Stimulated activated CD8-positive, alpha-beta memory T cell treated with anti-CD3 and anti-CD28 coated beads, Interleukin-4, amount 100 ng/mL, for 4 hours (primary cell): ENCODE measurements at places on chromosomes 7 and 10.

DNA sequence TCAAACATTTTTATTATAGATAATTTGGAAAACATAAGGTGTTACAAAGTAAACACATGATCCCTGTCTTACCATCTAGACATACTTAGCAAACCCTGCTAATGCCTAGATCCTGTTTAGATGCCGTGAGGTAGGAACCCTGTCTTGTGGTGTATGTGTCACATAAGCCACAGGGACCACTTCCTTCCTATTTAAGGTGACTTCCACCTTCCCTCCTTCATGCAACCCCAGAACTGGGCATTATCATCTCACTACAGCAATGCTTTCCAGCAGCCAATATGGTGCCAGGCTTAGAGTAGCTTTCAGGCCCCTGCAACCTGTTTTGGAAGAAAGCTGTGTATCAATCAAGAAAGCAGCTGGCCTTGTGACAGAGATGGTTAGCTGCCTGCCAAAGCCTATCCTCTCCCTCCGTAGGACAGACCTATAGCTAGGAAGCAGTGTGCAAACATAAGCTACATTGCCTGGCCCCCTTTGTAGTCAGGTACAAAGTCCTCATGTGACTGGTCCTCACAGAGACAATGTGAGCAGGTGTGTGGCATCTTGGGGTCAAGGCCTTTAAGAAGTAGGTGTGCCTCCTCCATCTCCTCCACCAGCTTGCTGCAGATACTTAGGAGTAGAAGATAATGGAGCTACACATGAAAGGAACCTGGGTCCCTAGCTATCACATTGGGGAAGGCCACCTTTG lies 146.8 kb downstream of the SPAG6 start:
- DNase-seq = no peak

DNA sequence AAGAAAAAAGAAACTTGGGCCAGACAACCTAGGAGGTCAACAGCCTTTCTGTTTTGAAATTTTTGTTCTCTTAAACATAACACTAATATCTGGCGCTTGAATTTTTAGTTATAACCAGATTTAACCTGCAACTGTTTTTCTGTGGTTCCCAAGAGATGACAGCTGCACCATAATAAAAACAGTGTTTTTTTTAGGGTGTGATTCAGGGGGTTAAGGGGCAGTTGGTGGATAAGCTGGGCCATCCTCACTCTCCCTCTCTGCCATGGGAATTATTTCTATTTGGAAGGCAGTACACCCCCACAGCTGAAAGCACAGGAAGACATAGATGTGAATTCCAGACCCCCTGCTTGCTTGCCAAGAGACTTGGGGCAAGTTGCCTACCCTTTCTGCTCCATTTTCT lies 20.1 kb upstream of the TM9SF3 start:
- no peak for DNase-seq

DNA sequence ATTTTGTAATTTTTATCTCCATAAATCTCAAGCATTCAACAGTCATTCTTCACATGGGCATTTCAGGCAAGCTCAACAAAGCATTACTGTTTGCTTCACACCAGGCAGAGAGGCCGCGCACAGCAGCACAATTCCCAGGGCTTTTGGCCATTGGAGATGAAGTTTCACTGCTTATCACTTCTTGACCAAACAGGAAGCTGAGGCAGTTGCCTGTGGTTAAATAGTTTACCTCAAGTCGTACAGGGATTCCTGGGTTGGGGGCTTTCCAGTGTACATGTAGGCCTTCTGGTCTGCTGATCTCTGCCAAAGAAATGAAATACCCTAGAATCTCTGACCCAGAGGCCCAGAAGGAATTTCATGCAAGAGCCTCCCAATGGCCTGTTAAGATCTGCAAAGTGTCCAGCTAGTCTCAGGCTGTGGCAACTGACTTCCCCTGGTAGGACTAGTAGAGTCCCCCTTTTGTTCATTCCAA lies 11.2 kb upstream of the PRDX3 start:
- DNase-seq = no peak

DNA sequence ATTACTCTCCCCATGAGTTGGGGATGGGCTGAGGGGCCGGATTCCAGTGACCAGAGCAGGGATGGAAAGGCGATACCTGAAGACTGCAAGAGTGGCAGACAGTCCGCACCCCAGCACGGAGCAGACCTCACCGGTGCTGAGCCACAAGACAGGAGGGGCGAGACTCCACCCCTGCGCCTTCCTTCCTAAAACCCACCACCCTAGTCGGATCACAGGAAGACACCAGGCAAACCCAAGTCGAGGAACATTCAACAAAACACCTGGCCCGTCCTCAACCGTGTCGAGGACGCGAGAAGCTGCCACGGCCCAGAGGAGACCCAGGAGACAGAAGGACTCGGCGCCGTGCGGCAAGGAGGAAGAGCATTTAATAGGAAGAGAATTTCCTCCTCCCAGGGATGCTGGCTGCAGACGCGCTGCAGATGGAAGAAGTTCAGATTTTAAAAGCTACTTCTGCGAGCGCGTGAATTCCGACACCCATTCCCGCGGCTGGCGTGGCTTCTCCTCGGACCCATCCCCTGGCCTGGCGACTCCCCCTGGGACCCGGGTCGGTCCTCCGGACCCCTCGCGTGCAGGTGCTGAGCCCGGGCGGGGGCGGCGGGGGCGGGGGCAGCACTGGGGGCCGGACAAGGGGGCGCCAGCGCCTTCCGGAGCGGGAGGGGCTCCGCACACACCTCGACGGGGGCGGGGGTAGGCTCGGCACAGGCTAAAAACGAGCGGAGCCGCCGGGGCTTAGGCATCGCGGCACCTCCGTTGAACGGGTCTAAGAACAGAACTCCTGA lies 563 bp upstream of the UTF1 start:
- no peak for DNase-seq

- DNase-seq = no peak
These were observed 546 bp upstream of the HOXA3 start for GRCh38 chr7:27152816-27153442.

GRCh38 chr10:102802920-102803534 lies 34.2 kb downstream of the CYP17A1 start:
- no peak for DNase-seq

DNA sequence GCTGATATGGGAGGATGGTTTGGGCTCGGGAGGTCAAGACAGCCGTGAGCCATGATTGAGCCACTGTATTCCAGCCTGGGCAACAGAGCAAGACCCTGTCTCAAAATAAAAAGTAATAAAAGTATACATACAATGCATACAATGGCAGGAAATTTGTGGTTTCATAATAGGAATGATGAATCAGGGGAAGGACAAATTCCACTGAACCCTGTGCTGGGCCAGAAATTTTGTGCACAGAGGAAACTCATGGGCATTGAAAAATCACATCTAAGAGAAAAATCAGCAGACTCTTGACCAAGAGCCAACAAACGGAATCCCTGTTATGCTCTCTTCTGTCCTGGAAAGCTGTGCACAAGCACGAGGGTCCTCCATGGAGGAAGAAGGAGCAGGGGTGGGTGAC lies 35.1 kb downstream of the SEM1 start:
- DNase-seq = no peak

- no peak for DNase-seq
These were observed 100.0 kb downstream of the INPP5A start for GRCh38 chr10:132637477-132638129.

GRCh38 chr7:151206914-151207313 lies 3.4 kb downstream of the H2BK1 start:
- no peak for DNase-seq

DNA sequence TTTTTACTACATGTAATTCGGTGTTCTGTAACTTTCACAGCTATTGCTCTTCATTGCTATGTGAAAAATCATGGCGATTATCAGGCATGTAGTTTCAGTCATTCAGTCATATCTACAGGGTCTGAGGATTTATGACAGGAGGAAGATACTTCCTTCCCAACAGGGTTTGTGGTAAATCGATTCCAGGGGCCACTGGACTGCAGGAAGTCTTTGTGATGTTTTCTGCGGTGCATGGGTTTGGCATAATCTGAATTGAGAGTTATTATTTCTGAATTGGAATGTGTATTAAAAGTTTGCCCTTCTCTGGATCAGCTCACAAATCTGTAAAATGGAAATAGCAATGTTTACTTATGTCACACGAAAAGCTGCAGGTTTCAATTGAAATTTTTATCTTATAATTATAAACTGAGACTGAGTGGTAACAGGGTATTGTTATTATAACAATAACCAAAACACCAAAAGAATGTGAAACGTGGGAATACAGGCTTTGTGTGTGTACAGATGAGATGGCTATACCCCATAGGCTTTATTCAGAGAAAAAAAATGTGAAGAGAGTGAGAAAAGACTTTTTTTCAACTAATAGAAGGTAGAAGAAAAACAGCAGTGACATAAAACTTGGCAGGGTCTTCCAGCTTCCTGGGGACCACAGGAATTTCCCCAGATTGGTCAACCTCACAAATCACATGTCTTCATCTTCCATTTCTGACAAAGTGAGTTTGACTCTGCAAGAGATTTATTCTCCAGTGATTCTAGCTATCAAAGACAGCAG lies 307.7 kb upstream of the NFE2L3 start:
- no peak for DNase-seq

DNA sequence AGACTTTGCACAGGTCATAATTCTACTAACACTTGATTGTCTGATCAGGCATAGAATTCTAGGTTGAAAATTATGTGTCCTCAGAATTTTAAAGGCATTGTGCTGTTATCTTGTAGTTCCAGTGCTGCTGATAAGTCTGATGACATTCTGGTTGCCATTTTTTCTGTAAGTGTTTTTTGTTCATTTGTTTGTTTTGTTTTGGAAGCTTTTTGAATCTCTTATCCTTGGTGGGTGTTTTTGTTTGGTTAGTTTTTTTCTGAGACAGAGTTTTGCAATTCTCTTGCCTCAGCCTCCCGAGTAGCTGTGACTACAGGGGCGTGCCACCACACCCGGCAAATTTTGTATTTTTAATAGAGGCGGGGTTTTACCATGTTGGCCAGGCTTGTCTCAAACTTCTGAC lies 178.9 kb downstream of the CCDC71L start:
- no peak for DNase-seq

GRCh38 chr10:17454161-17455014 lies at the start of gene ST8SIA6:
Gene ST8SIA6, minus strand, starts transcription at chr10:17454595. Its CDS starts 340 bp downstream, at chr10:17454255.
- DNase-seq = no peak

DNA sequence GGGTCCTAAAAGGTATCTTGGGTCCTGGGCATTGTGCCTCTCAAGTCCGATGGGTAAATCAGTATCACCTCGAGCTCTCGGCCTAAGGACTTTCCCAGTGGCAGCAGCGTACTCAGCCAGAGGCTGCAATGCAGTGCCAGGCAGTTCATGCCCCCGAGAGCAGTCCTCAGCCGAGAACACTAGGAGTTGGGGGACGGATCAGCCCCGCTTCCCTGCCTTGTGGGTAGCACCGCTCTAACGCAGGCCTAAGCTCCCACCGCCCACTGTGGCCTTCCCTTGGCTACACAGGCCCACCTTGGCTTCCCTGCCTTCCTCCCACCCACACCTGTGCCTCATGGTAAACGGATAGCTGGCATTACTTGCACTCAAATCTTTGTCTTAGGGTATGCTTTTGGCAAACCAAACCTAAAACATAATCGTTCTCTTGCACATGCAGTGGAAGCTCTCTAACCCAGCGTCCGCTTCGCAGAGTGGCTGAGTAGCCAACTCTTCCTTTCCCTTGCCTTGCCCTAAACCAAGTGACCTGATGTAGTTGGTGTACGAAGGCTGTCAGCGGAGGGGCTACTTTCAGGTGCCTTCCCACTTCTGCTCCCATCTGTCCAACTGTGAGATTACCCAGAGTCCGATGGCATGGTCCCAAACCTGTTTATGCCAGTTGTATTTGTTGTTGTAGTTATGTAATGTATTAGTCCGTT lies 73.2 kb upstream of the CHST15 start:
- DNase-seq = no peak

GRCh38 chr7:4845740-4846142 lies 16.1 kb downstream of the PAPOLB start:
- no peak for DNase-seq

DNA sequence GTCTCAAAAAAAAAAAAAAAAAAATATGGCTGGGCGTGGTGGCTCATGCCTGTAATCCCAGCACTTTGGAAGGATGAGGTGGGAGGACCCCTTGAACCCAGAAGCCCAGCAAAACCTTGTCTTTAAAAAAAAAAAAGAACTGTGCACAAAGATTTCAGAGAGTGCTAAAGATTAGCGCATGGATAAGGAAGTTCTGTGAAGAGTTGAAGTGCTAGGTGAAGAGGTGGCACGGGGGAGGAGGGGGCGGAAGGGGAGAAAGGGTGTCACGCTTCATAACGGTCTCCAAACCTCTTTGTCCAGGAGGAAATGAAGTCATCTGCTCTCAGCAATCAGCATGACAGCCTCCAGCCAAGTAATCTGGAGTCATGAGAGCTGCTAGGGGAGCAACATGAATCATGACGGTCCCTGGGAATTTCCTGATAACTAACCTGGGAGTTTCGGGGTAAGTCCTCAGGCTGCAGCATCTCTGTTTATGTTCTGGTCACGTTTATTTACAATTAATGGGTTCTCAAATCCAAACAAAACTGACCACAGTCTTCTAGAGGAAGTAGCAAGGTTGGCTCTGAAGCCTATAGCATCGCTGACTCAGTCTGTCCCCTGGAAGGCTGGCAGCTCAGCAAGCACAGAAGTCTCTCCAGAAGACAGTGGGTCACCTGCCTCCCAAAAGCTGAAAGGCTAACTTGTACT lies 1.9 kb upstream of the PLAU start:
- DNase-seq = peak; percentile 63

DNA sequence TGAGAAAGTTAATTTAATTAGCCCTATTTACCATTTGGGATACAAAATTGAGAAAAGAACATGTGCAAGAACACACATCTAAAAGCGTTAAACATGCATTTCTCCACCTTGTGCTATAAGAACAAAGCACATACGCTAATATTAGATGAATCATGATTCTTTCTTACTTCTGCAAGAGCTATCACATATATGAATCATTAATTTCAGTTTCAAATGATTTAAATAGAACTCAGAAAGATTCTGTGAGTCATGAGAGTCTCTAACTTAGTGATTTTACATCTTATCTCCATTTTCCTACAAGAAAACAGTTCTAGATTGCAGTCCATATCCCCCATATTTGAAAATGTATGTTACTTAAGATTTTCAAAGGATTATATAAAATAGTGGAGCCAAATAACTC lies 173.9 kb downstream of the RNLS start:
- no peak for DNase-seq

DNA sequence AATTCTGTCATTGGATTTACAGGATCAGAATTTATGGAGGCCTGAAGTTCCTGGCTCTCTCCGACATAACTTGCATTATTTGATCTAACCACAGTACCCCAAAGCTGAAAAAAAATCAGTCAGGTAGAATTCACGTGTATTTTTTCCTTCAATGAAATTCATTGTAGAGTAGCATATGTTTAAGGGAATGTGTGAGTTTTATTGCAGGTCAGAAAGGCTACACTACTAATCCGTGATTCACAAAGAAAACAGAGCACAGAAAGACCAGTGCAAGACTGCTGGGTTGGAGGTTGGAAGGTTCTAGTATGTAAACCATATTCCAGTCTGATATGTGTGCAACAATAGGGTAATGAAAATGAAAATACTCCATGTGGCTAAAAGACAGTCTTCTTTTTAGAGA lies 247.0 kb upstream of the FERD3L start:
- no peak for DNase-seq
